SK-N-SH (cell line): ENCODE measurements at places on chromosomes 16 and 17. TPM values are rescaled to one million over a fixed set of nuclear protein-coding genes. Genes with fewer than 3 reads are reported as not detected.

GRCh38 chr16:84607061-84607460 lies 10.8 kb downstream of the COTL1 start:
- DNase-seq = no peak

DNA sequence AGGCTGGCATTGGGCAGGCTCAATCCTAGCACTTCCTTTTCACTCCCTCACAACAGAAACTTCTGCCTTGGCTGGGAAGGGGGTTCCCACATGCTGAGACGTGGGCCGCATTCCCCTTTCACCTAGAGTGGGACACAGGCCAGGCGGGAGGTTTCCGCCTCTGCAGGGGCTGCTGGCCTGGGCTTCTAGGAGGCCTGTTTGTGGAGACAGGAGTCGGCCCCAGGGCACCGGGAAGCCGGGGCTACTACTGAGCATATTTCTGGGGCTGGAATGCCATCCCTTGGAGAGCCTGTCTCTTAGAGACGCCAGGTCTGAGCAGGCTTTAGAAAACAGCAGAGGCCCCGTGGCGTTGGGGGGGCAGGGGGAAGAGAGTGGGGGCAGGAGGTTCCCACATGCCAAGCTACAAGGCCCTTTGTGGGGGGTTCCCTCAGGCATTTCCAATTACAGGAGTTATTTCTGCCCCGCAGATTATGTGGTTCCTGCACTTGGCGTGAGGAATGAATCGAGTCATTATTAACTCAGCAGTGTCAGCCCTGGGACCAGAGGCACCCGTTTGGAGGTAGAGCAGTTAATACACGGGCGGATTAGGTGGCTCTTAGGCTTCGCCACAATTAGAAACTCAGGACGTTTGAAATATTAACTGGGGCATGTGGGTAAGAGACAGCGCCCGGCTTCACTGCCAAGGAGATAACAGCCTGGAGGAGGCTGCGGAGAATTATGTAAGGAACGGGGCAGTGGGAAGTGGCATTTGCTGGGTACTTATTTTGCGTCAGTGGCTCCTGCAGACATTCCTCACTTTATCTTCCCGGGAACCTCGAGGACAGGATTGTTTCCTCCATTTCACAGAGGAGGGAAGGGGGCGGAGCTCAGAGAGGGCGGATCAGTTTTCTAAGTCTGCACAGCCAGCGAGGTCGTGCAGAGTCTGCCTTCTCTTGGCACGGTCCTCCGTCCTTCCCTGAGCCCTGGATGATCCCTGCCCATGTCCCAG lies 162.5 kb downstream of the MAF start:
- DNase-seq = peak; percentile 34

DNA sequence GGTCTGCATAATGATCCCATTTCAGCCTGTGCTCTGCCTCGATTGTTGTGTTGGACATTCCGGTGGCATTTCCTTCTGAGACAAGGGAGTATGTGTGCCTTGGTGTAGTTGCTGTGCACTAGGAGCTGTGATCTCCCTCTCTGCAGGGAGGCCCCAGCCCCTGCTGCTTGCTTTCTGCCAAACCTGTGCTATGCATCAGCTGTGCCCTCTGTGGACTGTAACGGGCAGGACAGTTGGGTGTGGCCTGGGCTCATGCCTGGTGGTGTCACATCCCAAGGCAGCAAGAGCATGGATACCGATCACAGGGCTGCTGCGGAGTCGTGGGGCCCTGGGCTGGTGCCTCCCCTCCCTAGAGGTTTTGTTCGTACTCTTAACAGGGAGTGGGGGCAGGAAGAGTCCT lies 3.8 kb upstream of the JPT2 start:
- no peak for DNase-seq

DNA sequence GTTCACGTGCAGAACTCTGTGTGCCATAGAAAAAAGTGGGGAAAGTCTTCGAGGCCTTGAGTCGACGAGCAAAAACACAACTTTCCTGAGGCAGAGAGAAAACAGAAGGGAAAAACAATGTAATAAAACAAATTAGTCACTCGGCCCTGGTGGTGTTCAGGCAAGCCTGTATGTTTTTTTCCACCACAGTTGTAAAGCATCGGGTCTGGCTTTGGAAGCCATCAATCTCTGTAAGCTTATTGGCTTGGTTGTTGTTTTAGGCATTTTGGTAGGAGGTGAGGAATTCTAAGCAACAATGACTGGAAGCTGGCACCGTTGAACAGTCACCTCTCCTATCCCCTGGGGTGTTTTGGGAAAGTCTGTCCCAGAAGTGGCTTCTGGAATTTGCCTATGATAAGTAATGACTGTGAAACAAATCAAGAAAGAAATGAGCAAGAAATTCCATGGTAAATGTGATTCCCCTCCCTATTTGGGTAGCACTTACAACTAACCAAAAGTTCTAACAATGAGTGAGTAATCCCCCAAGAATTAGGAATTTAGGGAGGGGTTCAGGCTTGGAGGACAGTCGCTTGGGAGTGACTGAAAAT lies 2.8 kb downstream of the CDH13 start:
- no peak for DNase-seq

DNA sequence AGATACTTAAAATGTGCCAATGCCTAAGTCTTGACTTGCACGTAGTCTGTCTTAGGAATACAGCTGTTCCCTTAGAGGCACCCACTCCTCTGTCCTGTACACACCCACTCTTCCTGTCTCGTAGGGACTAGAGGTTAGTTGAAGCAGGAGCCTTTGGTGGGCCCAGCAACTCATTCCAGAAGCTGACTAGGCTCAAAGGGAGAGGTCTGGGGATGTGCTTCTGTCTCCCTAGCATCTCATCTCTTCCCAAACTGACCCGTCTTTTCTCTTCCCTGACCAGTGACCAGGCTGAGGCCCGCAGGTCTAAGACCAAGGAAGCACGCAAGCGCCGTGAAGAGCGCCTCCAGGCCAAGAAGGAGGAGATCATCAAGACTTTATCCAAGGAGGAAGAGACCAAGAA lies 4.2 kb downstream of the RPL19 start:
- DNase-seq = no peak

DNA sequence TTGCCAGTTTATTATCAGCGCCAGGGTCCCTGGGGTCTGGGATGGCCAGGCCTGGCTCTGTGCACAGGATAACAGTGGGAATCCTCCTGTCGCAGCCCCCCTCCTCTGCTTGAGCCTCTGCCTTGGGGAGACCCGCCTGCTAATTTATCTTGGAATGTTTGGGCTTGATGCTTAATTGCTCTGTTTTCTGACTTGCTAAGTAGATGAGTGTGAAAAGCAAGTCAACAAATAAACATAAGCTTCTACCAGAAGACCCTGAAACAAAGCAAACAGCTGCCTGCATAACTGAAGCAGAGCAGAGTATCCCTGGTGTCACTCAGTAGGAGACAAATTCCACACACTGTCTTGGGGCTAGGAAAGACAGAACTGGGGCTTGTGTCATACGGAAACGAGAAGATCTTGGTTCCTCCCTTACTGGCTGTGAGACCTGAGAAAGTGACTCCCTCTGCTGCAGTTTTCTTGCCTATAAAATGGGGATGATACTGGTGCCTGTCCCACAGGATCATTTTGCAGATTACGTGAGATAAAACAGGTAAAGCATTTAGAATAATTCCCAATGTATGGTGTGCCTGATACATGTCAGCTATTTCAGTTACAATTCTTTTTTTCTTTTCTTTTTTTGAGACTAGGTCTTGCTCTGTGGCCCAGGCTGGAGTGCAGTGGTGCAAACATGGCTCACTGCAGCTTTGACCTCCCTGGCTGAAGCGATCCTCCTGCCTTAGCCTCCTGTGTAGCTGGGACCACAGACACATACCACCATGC lies 44.8 kb upstream of the IRX3 start:
- no peak for DNase-seq

DNA sequence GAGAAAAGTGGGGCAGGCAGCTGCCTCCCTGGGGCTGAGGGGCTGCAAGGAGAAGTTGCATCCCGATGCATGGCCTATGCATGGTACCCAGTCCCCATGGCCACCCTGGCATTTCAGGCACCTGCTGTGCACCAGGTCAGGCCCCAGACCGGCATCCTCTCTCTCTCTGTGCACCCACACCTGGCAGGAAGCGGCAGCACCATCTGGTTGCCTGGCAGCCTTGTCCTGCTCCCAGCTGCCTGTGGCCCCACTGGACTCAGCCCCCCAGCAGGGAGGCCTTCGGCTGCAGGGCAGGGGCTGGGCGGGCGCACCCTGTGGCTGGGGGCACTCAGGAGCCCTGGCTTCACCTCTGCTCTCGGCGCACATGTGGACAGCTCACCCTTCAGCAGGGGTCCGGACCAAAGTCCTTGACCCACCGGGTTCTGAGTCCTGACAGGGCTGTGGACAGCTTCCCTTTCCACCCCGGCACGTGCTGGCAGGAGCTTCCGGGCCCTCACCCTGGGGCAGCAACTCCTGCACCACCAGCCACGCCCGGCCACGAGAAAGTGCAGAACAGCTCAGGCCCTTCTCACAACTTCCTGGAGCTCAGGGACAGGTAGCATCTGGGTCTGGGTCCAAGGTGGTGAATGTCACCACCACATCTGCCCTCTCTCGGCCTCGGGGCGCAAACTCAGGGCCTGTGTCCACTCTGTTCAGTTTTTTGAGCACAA lies 36.7 kb downstream of the CTU2 start:
- no peak for DNase-seq

Gene EPX
- 0.02 TPM in 1 of 2 replicates, not detected in the other for polyA plus RNA-seq

Gene ZG16B
- 0.26 and 0.47 TPM in 2 replicates for polyA plus RNA-seq

Gene PHOSPHO1
- polyA plus RNA-seq = 0.13 TPM in 1 of 2 replicates, not detected in the other

Gene NOTUM
- polyA plus RNA-seq = 0.33 and 0.36 TPM in 2 replicates

Gene DLX4
- polyA plus RNA-seq = 0.03 and 0.10 TPM in 2 replicates
